ENCODE measurements at places on chromosomes 4 and X.

GRCh38 chr4:26450418-26450817 is 39.9 kb downstream of the CCKAR start:
- DNase-seq = no peak

DNA sequence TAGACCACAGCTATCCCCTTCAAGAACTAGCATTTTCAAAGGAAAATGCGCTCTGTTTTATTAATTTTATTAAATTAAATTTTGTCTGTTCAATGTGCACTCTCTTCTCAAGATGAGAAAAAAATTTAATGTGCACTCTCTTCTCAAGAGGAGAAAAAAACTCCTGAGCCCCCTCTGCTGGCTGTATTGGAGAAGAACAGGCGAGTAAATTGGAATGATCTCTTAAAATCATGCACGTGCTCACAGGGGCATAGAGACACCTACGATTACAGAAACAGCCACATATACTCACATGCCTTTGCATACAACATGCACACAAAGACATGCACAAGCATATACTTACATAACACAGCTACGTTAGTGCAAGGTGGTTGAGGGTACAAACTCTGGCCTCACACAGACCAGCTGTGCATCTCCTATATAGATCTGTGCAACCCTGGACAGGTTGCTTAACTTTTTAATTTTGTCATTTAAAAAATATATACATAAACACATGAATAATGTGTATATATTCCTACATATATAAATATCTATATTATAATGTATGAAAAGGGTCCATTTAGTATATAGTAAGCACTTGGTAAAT is 176.2 kb upstream of the CXorf66 start:
- DNase-seq = peak; percentile 18

GRCh38 chr4:53676402-53676871 is 85.2 kb upstream of the LNX1 start:
- no peak for DNase-seq

DNA sequence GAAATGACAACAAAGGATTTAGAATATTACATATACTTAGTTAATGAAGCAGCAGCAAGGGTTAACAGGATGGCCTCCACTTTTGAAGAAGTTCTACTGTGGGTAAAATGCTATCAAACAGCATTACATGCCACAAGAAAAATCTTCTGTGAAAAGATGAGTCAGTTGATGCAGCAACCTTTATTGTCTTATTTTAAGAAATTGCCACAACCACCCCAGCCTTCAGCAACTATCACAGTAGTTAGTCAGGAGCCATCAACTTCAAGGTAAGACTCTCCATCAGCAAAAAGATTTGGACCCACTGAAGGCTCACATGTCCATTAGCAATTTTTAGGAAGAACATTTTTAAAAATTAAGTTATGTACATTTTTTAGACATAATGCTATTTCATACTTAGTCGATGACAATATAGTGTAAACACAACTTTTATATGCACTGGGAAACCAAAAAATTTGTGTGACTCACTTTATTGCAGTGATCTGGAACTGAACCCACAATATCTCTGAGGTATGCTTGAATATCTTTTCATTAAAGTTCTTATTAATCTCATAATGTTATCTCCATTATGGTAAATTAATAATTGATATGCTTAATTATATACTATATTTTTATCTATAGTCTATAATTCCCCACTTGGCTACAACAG is 81.2 kb downstream of the SPCS3 start:
- no peak for DNase-seq

All from thymus (tissue), 14 donors.